ENCODE measurements at places on chromosomes 16 and 17.

DNA sequence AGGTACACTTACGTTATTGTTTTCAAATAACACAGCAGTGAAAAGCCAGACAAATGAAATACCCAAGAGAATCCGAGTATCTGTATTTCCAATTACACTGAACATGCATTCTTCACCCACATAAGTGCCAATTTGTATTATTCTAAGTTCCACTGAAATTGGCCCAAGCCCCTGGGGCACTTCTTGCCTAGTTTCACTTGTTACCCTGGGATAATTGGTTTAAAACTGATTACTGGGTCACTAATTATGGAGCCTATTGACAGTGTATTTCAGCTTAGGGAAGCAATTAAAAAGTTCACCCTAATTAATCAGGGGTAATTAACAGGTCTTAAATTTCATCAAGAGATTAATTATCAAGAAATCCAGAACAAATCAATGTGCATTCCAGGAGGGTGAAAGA is 60.5 kb upstream of the HS3ST2 start:
- no peak for DNase-seq

DNA sequence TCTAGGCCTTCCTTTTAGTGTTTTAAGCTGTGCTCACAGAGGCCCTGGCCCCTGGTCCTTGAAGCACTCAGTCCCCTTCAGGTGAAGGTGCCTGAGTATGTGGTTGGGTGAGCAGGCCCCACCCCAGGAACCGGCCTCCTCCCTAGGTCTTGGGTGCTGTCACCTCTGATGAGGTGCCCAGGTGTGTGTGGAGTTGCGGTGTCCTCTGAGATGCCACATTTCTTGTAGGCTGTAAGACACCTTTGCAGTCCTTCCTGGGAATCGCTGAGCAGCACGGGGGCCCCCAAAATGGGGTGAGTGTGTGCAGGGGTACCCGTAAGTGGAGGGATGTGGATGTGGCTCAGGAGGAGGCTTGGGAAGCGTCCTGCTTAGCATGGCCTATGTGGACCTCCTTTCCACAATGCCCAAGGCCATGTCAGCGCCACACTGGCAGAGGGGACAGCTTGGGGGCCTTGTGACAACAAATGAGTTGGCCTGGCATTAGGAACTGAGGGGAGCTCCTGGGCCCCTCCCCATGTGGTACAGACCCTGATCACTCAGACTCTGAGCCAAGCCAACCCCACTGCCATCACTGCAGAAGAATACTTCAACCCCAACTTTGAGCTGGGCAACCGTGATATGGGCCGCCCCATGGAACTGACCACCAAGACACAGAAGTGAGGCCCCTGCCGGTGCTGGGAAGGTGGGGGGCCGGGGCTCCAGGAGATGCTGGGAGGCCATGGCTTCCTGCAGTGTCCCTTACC is 11.2 kb downstream of the CORO6 start:
- no peak for DNase-seq

DNA sequence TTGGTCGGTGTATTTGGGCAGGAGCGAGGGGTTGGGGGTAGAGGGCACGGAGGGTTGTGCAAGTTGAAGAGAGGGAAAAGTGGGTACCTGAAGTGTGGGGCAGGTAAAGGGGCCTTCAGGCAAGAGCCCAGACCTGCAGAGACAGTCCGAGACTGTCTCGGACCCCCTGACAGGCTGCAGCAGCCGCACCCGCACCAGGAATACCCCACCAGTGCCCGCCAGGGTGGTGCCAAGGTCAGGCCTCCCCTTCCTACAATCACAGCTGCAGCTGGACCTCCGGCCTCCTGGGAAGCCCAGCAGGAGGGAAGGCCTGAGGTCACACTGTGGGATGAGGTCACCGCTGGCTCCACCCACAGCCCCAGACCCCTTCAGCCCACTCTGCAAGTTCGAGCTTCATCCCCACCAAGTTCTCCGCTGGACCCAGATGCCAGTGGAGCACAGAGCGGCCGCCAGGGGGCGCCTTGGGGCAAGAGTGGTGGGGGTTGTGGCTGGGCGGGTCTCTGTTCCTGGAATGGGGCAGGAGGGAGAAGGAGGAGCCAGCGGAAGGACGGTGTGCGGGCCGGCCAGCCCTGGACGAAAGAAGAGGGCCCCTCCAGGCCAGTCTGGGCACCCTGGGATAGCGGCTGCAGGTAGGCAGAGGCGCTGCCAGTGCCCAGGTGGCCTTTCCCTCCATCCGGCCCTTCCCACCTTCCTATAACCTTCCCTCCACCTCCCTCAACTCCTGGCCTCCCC is at the start of gene HSD3B7:
HSD3B7 (plus strand) TSS at position 539 of the 732 bp plus-strand sequence. CDS start 452 bp downstream, outside the sequence.
- DNase-seq: peak; percentile 48

DNA sequence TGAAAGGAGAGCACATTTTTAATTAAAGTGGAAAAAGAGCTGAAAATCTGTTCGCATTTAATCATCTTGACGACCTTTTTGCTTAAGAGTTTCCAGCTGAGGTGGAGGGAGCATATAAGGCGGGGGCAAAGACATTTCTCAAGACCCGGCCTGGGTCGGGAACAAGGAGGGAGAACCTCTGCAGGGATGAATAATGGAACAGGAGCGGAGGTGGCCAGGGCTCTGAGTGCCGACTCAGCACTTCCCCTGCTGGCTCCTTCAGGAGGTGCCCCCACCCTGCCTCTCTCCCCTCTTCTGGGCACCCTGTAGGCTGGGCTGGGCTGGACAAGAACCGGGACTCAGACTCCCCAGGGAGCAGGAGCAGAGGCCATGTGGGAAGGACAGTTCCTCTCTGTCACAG is 7.9 kb upstream of the NGFR start:
- DNase-seq: no peak

DNA sequence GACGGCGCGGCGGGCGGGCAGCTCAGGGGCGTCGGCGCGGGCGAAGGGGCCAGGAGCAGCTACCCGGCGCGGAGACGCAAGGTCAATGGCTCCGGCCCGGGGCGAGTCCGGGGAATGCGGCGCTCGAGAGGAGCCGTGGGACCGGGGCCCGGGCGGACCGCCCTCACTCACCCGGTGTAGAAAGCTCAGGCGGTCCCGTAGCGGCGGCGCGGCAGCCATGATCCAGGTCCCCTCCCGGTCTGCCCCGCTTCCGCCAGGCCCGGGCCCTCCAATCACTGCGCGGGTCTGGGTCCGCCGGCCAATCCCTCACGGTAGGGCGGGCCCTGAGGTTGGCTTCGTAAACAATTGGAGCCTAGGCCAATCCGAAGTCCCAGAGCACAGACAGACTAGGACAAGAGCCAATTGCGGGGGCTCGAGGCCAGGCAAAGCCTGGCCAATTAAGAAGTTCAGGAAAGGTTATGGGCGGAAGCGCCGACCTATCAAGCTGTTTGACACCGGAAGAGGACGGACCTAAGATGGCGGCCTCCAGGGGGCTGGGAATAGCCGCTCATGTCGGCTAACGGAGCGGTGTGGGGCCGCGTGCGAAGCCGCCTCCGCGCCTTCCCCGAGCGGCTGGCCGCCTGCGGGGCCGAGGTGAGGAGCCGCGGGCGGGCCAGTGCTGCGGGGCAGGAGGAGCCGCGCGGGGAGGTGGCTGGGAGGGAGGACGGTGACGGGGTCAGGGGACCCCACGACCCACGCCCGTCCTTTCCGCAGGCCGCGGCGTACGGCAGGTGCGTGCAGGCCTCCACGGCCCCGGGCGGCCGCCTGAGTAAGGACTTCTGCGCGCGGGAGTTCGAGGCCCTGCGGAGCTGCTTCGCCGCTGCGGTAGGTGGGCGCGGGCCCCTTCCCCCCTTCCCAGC is at the start of the genes NDUFAF8 and TEPSIN:
NDUFAF8 (plus strand) TSS at position 504 of the 899 bp plus-strand sequence; CDS start at position 550, 46 bp downstream.
TEPSIN (minus strand) TSS at position 241 of the 899 bp plus-strand sequence; CDS start at position 219, 22 bp downstream.
- peak; percentile 93 for DNase-seq

GRCh38 chr17:63191610-63192009 is 225.6 kb downstream of the TANC2 start:
- no peak for DNase-seq

DNA sequence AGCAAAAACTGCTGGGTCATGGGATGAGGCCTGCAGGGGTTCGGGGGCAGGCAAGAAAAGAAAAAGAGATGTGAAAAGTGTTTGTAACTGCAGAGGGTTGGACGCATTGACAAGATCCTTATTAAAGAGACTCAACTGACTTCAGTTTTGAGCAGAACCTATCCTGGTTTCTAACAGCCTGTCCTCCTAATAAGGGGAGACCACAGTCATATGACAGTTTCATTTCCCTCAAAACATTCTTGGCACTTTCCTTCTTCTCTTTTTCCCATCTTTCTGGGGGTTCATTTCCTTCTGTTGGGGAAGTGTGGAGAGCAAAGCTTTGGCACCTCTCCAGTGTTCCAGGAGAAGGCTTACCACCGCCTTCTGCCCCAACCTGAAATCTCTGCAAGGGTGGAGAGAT is 118.5 kb downstream of the MAF start:
- DNase-seq: no peak

- DNase-seq: no peak
Observed at GRCh38 chr16:9159839-9160550, 68.6 kb downstream of the HAPSTR1 start.

DNA sequence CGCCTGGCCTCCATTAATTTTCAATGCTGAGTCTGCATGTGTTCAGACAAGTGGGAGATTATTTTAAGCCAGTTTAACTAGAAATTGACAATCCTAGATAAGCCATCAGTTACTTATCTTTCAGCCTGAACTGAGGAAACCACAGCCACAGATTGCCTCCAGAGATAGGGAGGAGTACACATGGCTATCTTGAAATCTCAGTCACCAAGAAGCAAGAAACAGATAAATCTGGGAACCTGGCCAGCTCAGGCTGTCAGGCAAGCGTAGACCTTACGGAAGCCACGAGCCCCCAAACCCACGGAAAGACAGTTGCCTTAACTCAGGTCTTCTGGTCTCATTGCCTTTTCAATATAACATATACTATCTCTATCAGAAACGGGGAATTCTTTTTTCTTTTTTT is 2.0 kb upstream of the GLG1 start:
- DNase-seq: peak; percentile 12

GRCh38 chr16:69932691-69933392 is 18.3 kb upstream of the CLEC18A start:
- DNase-seq: no peak

DNA sequence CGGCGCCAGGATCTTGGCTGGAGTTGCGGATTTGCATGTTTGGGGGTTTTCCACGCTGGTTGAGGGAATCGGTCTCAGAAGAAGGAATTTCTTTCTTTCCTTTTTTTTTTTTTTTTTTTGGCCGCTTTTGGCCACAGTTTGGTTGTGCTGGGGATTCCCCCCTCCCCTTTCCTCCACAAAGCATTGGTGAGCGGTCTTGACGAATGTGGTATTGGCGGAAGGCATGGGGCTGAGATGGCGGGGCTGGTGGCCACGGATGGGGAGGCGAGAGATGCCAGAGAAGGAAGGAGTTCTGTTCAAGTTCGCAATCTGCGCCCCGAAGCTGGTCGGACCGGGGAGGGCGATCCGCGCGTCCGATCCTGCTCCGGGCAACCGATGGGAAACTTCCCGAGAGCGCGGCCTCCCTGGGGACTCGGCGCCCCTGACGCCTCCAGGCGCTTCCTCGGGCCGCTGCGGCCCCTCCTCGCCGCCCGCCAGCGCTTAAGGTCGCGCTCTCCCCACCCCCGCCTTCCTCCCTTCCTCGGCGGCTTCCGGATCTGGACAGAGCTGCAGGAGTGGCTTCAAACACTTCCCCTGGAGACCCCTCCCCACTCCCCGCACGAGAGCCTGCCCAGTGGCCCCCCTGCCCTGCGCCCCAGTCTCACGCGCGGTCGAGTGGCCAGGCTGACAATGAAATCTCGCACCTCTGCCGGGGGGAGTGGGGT is 43.2 kb downstream of the RAI1 start:
- no peak for DNase-seq

GRCh38 chr16:22388101-22388644 is 13.8 kb upstream of the CDR2 start:
- DNase-seq: no peak

- peak; percentile 65 for DNase-seq
Observed at GRCh38 chr17:59837308-59838051, 55.3 kb downstream of the TUBD1 start.

- DNase-seq: no peak
Observed at GRCh38 chr17:77229786-77230435, 89.1 kb downstream of the SEC14L1 start.

DNA sequence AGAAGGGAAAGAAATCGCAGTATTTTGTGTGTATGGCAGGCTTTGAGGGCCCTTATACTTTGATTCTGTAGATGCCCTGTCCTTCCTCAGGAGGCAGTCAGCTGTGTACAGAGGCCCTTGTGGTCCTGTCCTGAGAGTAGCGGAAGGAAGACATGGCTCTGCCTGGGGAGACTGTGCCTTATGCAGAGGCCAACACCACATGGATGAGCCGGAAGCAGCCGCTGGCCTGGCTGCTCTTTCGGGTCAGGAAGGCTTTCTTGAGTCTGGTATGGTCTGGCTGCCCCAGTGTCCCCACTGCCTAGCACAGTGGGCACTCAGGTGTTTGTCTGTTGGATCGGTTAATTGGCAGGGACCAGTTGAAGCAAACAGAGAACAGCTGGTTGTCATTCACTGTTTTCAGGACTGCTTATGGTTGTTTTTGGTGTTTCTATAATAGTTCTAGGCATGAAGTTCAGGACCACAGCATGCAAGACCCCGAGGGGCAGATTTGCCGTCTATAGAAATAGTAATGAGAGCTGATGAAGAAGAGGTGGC is 12.4 kb downstream of the USP10 start:
- no peak for DNase-seq

DNA sequence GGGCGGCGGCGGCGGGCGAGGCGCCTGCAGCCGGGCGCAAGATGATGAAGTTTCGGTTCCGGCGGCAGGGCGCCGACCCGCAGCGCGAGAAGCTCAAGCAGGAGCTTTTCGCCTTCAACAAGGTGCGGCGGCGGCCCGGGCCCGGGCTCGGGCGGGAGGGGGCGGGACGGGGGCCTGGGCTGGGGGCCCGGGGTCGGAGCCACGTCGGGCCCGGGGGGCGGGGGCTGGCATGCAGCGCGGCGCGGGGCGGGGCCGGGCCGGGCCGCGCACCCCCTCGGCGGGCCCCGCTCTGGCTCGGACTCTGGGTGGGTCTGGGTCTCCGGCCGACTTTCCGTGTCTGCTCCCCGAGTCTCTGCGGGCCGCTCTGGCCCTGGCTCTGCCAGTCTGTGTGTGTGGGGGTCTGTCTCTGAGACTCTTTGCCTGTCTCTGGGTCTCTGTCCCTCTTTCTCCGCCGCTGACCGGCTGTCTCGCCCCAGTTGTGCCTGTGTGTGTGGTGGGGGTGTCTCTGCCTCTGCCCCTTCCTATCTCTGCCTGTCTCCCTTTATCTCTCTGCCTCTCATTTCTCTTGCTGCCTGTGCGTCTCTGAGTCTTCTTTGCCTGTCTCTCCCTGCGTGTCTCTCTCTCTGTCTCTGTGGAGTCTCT is 328 bp downstream of the LLGL1 start:
- no peak for DNase-seq

DNA sequence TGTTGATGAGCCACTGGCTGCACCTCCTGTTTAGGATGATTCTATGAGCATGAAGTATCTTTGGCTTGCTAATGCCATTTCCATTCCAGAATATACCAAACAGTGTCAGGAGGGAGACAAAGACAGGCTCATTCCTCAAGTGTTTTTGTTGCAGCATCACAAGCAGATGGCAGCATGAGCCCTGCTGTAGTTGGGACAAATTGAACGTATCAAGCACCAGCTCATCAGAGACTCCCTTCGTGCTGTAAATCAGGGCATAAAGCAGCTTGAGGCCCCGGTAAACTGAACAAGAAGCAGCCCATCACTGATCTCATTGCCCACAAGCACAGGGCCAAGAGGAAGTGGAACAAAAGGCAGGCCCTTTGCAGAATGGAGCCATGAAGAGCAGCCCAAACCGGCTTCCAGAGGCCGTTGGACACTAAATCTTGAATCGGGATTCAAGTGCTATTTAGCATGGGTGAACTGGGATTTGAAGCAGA is 45.9 kb upstream of the HS3ST3A1 start:
- DNase-seq: no peak
